ENCODE measurements at places on chromosomes 3 and 15.

DNA sequence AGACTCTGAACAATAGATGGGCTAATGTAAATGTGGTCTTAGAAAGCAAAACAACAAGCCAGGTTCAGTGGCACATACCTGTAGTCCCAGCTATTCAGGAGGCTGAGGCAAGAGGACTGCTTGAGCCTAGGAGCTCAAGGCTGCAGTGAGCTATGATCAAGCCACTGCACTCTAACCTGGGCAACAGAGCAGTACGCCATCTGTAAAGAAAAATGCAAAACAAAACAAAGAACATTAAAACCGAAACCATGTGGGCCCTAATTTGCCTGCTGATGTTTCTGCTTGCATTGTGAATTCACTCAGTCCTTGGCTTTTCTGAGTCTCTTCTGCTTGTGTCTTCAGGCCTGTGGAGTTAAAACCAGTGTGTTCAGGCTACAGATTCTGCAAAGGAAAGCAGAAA lies 56.7 kb downstream of the CCNL1 start:
- no peak for DNase-seq

- no peak for DNase-seq
These were observed 58.1 kb downstream of the EXOG start for GRCh38 chr3:38554127-38554827.

- no peak for DNase-seq
These were observed 22.6 kb upstream of the TNFAIP8L3 start for GRCh38 chr15:51117270-51117669.

- no peak for DNase-seq
These were observed 60.7 kb upstream of the ALDH1A3 start for GRCh38 chr15:100818927-100819326.

DNA sequence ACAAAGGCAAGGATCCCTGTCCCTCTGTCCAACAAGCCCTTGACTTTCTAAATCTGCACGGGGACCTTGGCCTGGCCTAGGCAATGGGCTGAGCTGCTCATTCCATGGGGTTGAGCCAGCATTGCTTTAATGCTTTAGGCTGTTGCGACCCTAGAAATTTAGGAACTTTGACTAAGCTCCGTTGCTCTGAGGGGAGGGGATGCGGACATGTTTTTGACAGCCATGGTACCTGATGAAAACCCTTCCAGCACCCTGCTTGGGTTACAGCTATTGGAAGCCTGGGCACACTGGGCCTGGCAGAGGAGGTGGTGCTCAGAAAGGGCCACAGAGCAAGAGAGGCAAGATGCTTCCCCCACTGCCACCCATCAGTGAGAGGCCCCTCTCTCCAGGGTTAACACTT lies 37.1 kb downstream of the SYNM start:
- DNase-seq: no peak

GRCh38 chr3:129087138-129087702 lies 26.6 kb downstream of the GP9 start:
- no peak for DNase-seq

DNA sequence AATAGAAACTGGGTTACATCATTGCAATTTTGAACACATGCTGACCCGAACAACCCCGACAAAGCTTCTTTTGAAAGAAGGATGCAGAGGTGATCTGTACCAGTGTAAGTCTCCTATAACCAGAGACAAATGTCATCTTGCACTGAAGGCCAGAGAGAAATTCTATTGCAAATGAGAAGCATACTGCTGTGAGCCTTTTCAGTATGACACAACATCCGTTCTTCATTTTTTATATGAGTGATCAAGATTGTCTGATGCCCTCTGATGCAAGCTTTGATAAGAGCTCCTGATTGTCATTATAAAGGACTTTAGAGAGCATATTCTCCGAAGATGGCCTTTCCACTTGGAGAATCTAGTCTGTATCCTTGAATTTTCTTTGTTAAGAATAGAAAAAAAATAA lies 36.9 kb downstream of the PCOLCE2 start:
- DNase-seq: no peak

Data from stimulated activated CD4-positive, alpha-beta T cell treated with anti-CD3 and anti-CD28 coated beads, Interleukin-15, amount 100 ng/mL, for 1 hour (primary cell).